ENCODE measurements at places on chromosomes 6 and 20.

DNA sequence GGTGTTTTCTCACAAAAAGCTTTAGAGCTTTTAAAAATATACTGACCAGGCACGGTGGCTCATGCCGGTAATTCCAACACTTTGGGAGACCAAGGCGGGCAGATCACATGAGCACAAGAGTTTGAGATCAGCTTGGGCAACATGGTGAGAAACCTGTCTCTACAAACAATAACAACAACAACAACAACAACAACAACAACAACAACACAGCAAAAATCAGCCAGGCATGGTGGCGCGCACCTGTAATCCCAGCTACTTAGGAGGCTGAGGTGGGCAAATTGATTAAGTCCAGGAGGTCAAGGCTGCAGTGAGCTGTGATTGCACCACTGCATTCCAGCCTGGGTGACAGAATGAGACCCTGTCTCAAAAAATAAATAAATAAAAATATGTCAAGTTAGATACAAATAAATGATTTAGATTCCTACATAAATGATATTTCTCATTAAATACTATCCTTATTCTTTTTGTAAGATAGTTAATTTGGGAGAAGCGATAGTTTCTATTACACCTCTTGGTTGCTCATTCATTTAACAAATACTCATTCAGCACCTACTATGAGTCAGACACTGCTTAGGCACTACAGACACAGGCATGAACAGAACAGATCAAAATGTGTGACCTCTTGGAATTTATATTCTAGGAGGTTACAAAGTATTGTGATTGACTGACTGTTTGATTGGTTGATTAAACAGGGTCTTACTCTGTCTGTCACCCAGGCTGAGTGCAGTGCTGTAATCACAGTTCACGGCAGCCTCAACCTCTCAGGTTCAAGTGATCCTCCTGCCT lies 83.5 kb upstream of the BEND3 start:
- DNase-seq: no peak

DNA sequence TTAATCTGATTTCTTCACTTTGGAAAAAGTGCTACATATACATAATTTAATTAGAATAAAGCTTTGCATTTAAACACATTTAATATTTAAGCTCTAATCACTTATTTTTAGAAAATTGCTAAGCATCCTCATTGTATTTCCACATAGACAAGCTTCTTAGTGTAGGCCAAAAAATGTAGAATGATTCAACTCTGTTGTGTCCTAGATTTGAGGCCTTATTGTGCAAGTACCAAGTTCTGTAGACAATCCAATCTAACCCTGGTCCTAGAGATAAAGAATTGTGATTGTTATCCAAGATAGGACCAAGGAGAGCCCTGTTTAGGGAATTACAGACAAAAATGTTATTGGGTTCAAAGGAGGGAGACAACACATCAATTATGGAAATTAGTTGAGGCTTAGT lies 27.6 kb downstream of the MRAP2 start:
- no peak for DNase-seq

DNA sequence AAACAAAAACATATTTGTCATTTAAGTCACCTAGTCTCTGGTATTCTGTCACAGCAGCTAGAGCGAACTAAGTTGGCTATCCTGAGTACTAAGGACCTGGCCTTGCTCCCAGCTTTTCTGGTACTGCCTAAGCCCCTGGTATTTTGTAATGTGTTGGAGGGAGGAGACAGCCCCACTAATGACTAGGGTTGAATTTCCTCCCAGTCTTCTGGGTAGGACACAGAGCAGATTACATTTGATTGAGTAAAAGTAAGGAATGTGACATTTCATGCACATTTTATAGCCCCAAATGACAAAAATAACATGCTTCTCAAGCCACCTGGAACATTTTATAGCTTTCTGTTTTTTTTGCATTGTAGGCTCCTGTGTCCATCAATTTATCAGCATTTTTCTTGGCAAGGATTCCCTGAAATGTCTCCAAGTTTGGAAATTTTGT lies 47.9 kb upstream of the DDR1 start:
- peak; percentile 57 for DNase-seq

- DNase-seq: no peak
Observed at GRCh38 chr6:119196715-119197114, 118.3 kb upstream of the FAM184A start.

- DNase-seq: no peak
Observed at GRCh38 chr6:5100806-5101205, 15.7 kb downstream of the PPP1R3G start.

GRCh38 chr20:5827098-5827853 lies 77.1 kb downstream of the SHLD1 start:
- no peak for DNase-seq

GRCh38 chr20:15859061-15859460 lies 714.2 kb downstream of the KIF16B start:
- DNase-seq: no peak

- DNase-seq: no peak
Observed at GRCh38 chr20:47309806-47310426, 46.6 kb downstream of the ZMYND8 start.
